GM03348 (cell line): ENCODE measurements at places on chromosomes 2 and 18.
A peak's percentile ranks its signal among the peaks of the same experiment; 100 is the strongest.

GRCh38 chr2:64698177-64698643 is 44.5 kb upstream of the SERTAD2 start:
- no peak for DNase-seq

GRCh38 chr18:38801640-38802039 is 1236.0 kb upstream of the CELF4 start:
- DNase-seq = no peak

DNA sequence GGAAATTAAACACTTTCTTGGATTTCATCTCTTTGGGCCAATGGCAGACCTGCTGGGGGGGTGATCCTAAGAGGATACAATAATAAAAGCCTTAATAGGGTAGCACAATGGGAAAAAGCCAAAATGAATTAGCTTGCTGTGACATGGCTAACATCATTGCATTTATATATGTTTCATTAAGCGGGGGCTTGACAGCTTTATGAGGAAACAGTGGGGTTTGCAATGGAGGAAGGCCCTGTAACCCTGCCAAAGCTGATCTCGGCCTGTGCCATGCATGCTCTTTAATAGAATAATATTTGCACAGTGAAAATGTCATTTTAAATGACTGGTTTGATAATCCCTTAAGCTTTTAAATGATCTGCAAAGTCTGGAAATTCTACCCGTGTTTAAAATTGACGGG is 291.5 kb downstream of the SLC4A3 start:
- DNase-seq = no peak

- DNase-seq = no peak
These were observed 872 bp downstream of the DSG2 start for GRCh38 chr18:31498574-31499524.

DNA sequence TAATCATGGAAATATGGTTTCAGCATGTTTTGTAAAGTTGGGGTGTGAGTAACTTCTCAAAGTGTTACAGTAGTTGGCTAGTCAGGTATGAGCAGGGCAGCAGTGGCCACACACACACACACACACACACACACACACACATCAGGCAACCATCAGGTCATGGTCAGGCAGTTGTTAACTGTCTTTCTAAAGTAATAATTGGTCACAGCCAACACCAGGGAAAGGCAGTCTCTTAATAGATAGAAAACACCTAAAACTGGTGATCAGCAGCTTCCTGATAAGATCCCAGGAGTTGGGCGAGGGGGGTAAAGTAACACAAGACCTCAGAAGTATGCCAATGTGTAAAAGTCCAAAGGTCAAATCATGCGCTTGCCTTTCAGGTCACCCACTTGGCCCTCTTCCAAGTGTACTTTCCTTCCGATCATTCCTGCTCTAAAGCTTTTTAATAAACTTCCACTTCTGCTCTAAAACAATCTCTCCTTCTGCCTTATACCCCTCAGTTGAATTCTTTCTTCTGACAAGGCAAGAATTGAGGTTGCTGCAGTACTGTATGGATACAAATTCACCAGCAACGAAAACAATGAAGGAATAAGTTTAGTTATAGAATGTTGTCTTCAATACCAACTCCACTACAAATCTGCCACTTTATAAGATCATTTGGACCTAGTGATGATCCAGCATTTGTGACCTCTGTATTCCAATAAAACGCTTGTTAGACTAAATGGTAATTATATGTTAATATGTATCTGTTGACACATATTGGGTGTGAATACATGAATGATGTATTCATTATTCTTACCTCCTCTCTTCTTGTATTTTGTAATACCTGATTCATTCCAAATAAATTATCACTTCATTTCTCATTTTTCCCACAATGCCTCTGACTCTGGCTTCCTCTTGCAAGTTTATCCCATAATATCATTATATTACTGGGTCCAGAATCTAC is 254.3 kb downstream of the METTL4 start:
- DNase-seq = no peak

DNA sequence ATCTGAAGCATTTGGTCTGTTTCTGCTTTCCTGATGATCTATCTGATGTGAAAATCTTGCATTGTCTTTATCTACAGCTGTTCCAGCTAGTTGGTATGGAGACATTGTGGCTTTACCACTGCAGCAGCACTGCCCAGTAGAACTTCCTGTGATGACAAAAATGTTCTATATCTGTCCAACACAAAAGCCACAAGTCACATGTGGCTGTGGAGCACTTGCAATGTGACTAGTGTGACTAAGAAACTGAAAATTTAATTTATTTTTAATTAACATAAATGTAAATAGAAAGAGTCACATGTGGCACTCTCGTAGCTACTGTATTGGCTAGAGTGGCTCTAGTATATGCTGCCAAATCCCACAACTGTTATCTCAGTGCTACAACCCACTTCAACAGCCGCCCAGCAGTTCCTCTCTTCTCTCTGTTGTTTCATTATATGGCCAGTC is 425.7 kb downstream of the SETBP1 start:
- peak; percentile 46 for DNase-seq

- no peak for DNase-seq
These were observed 81.8 kb downstream of the FASTKD2 start for GRCh38 chr2:206846981-206847834.
